ENCODE measurements at places on chromosomes 4 and X.

GRCh38 chr4:6076391-6076790 is 58.2 kb upstream of the C4orf50 start:
- no peak for DNase-seq

GRCh38 chr4:1871471-1872021 is 353 bp downstream of the NSD2 start:
- no peak for DNase-seq

DNA sequence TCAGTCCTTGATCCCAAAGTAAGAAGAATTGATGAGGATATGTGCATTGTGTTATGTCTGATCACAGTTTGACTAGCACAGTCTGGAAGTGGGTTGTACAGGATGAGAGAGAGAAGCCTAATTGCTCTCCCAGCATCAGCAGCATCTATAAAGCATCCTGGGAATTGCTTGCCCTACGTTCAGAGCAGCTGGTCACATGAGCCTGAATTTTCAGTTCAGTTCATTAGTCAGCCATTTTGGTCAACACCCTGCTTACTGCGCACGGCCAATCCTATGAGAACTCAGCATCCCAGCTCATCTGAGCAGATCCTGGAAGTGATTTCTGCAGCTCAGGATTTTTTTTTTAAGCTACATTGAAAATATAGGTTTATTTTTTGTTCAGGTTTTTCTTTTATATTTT is at the start of gene RUFY3:
TSS of gene RUFY3 (plus strand) at position 218 of the 400 bp plus-strand sequence. CDS start 610 bp downstream, outside the sequence.
- no peak for DNase-seq

DNA sequence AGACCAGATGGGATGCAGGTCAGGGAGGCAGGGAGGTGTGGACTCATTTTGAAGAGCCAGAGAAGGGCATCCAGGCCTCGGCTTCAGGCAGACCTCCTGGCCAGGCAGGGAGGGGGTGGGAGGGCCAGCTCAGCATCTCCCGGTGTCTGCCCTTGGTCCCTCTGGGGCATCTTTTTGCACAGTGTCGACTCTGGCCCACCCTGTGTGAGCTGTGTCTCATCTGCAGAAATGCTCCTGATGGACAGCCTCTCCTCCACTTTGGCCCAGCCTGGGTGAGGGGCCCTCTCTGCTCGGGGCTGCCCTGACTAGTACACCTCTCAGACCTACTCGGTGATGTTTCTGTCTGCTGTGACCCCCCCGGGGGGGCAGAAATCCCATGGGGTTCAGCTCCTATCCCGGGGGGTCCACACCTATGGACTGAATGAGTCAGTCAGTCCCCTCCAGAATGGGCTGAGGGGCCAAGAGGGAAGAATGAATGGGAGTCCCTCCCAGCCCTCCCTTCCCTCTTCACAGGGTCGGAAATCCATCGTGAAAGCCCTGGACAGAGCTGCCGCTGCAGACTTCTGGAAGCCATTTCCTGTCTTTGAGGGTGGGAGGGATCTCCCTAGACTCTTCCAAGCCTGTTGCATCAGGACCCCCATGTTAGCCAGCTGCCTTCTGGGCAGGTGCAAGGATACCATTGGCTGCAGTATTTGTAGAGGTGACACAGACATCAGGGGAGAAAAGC is 196.7 kb upstream of the PSAPL1 start:
- no peak for DNase-seq

GRCh38 chr4:129223945-129224344 is 128.0 kb downstream of the C4orf33 start:
- DNase-seq, result no peak

DNA sequence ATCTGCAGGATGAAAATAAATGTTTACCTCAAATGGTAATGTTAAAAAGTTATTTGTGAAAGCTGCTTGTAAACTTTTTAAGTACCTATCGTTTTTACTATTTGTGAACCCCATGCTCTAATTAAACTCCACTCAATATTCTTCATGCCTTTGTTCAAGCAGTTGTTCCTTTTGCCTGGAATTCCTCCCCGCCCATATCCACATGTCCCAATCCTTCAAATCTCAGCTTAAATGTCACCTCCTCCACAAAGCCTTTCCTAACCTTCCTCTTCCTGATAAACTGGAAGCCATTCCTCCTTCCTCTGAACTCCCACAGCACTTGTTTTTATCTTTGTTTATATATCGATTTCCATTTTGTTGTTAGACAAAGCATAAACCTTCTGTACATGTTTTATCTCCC is 2.4 kb downstream of the MORC4 start:
- DNase-seq, result no peak

DNA sequence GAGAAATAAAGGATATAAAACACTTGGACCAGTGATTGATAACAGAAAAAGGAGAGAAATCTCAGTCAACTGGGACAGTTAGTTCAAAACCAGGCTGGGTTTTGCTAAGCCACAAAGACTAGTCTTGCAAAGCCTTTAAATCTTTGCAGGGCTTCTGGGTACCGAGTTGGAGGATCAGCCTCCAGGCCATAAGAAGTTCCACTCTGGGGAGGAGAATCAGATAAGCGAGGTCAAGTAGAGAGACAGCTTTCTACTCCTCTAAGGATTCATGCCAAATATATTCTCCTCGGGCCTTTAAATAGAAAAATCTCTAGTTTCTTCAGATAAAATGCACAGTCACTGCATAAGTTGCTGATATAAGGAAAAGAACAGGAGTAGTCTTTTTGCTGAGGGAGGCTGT is 92.7 kb downstream of the MFAP3L start:
- DNase-seq, result no peak

DNA sequence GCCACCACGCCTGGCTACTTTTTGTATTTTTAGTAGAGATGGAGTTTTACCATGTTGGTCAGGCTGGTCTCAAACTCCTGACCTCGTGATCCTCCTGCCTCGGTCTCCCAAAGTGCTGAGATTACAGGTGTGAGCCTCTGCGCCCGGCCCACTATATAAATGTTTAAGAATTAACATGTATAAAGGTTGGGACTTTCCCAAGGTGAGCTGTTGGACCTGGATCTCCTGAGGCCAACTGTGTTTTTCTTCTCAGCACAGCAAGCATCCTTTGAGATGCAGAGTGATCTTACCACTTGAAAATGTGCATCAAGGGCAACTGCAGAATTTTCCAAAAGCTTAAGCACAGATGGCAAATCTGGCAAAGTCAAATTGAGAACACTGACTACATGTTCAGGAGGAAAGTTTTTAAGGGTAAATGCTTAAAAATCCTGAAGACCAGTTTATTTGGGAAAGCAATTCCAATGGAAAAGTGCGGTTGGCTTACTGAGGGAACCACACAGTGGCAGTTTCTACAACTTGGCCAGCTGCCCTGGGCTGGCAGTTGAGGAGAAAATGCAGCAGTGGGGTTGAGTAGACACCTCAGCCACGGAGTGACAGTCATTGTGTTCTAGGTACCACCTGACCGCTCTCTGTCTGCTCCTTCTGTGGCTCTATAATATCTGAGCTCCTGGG is 168.9 kb downstream of the CBR4 start:
- DNase-seq, result no peak

GRCh38 chr4:11051181-11051580 is 366.6 kb upstream of the CLNK start:
- DNase-seq, result no peak

- no peak for DNase-seq
These were observed 470.2 kb downstream of the IQCM start for GRCh38 chr4:149345424-149345823.

DNA sequence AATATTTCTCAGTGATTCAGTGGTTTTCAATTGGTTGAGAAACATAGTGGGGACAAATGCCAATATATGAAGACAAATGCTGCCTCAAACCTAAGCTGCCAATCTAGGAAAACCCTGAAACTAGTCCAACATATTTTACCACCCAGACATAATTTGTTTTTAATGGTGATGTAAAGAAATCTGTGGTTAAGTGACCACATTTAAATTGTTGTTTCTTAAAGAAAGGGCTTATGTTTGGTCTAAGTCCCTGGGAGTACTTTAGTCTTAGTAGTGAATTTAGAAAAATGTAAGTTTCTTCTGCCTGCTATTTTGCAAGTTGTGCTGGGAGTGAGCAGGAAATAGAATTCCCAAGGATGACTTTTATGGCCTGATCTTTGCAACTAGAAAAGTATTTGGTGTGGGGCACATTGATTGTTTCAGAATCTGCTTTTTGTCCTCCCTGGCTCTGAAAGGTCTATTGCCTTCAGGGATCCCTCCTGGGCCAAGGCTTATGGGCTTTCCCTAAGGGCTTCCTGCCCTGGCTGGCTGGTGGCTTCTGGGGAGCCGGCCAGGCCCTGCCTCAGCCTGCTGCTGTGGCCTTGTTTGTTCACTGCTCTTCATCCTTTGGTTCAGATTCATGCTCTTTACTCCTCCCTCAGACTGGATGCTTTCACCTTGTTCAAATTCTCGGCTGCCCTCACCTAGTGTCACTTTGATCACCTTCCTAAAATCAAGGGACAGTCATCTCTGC is 169.8 kb upstream of the JADE1 start:
- no peak for DNase-seq

DNA sequence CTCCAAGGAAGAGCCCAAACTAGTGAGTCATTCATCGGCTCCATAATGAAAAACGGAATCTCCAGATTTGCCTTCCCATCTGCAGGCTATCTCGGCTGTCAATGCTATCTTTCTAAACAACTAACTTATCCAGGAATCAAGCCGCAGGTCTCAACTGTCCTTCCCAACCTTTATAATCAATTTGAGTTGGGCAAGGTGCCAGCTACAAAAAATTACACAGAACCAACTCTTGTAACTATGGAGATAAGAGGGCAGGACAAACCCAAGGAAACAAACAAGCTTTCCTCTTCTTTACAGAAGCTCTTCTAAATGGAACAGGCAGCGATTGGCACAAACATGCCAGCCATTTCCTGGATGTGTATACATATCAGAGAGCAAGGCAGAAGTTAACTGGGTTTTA is 61.2 kb upstream of the RAI2 start:
- DNase-seq, result no peak

- DNase-seq, result no peak
These were observed 104.0 kb upstream of the MBNL3 start for GRCh38 chrX:132592880-132593279.

- DNase-seq, result no peak
These were observed 115.1 kb downstream of the DCHS2 start for GRCh38 chr4:154376486-154376885.

- DNase-seq, result no peak
These were observed 198.6 kb downstream of the CEP135 start for GRCh38 chr4:56147371-56147770.

- DNase-seq, result no peak
These were observed 44.1 kb downstream of the PPM1K start for GRCh38 chr4:88240297-88240714.

GRCh38 chrX:13220916-13221315 is 98.9 kb downstream of the ATXN3L start:
- DNase-seq, result no peak

- DNase-seq, result no peak
These were observed 11.2 kb upstream of the PLAC8 start for GRCh38 chr4:83125738-83126141.

GRCh38 chr4:71446479-71447081 is 107.8 kb downstream of the SLC4A4 start:
- no peak for DNase-seq

DNA sequence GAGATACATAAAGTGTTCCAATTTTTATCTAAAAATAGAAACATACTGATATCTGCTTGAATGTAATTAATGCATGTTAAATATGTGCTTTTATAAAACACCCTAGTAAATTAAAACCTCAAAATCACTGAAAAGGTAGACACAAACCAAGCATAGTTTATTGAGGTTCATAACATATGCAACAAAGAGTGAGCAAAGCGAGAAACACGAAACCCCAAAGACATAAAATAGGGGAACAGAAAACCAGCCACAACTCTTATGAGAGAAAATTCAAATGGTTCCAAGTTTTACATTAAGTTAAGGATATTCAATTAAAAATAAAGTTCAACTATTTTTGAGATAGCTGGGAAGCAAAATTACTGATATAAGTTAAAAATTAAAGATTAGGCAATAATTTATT is 336.4 kb upstream of the AGA start:
- no peak for DNase-seq

GRCh38 chrX:115018040-115018647 is 728 bp upstream of the IL13RA2 start:
- no peak for DNase-seq

- no peak for DNase-seq
These were observed 104.5 kb downstream of the DRD5 start for GRCh38 chr4:9885958-9886357.

DNA sequence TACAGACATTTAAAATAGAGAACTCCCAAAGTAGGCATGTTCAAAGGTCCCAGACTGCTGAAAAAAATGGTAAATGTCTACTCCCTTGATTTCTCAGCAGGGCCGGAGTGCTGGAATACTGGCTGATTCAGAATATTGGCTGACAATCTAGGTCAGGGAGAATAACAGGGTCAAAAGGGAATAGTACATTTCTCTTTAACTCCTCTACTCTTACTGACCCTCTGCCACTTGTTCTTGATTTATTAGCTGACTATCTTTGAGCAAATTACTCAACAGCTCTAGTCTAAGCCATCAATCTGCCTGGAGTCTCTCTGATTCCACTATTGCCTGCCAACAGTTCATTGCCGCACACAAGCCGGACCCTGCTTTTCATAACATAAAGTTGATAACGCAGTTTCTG is 19.7 kb upstream of the NWD2 start:
- DNase-seq, result no peak

- no peak for DNase-seq
These were observed 9.7 kb downstream of the GIMD1 start for GRCh38 chr4:106358899-106359298.

GRCh38 chr4:10688846-10689245 is 4.3 kb upstream of the CLNK start:
- DNase-seq, result no peak

DNA sequence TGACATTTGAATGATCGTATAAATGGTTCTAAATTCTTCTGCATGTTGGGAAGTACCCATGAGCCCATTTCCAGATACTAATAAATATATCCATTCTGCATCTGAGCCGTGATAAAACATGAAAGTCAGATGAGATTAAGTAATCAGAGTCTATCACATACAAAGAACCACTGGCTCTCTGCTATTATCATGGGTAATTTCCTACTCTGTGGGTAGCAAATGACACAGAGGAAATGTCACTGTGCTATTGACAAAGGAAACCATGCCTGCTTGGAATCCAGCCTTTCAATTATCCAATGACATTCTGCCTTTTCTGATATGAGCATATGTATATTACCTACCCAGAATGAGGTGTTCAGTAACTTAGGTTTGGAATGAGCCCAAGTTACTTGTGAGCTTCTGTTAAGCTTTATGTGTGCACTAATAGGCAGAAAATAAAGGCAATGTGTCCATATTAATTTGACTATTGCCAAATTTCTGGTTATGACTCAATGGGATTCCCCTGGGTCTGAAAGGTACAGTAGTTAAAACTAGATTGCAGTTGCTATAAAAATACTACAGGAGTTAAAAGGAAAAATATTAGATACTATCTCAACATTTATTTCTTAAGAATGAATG is 238.7 kb upstream of the KCNIP4 start:
- DNase-seq, result no peak

DNA sequence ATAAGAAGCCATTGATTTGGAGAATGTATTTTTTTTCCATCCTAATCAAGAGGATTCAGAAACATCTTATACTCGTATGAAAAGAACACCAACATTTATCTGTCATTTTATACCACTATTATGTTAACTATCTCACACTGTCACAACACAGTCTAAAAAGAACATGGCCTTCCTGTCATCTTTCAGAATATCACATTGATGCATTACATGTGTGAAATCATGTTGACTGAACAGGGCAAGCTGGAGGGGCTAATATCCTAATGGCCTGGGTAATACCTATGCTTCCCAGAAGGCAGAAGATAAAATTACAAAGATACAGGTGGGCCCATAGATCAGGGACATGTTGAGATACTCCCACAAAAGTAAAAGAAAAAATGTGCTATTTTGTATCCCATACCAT is 611.7 kb downstream of the STIM2 start:
- DNase-seq, result no peak
